ENCODE measurements at places on chromosomes 2 and 18.

DNA sequence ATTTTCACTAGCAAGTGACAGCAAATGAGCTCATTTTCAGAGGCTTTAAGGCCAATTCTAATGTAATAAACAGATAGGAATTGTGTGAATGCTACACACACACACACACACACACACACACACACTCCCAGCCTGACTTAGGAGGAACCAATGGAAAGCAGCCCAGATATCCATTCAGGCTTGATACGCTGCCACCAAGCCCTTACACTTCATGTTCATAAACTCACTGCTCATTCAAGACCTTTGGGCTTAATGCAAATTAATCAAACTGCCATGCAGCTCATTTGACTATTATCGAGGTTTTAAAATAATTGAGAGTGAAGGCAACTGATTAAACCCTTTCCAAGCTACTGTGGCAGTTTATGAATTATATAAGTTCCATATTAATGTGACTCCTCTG, 298.9 kb upstream of the NCKAP5 start:
- DNase-seq = no peak

DNA sequence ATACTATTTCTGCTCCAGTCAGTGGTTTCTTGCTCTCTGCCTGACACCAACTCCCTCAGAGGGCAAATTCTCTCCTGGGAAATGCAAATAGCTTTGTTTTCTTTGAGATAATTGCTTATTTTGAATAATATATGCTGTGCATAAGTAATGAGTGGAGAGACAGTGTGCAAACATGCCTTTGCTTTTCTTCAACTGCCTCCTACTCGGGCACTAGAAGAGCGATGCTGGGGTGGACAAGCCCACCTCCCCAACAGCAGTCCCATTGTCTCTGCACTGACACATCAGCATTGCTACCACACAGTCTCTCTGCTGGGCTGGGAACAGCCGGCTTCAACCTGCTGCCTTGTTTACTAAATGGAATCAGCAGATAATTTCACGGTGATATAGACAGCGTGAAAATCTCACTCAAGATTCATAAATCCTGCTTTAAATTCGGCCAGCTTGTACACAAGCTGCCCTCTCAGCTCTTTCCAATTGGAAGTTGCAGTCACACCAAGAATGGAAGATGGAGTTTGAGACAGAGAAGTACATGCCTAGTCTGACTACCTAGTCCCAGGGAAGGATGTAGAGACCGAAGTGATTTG, 694.5 kb downstream of the TDRD15 start:
- no peak for DNase-seq

- DNase-seq = no peak
These were observed 1699.3 kb upstream of the TMEFF2 start for GRCh38 chr2:193894081-193894480.

DNA sequence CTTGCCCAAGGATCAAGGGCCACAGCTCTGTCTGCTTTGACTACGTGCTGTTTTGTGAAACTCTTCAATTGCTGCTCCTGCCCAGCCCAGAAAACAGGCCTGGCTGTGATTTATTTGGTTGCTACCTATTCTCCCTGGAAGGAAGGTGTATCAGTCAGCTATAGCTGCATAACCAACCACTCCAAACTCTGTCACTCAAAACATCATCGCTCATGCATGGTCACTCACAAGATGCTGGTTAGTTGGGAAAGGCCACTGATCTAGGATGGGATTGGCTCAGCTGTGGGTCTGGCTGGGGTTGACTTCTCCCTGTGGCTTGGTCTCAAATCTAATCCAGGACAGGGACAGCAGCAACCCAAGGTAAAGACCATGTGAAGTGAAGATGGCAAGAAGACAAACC, 14.6 kb downstream of the TEX51 start:
- no peak for DNase-seq

DNA sequence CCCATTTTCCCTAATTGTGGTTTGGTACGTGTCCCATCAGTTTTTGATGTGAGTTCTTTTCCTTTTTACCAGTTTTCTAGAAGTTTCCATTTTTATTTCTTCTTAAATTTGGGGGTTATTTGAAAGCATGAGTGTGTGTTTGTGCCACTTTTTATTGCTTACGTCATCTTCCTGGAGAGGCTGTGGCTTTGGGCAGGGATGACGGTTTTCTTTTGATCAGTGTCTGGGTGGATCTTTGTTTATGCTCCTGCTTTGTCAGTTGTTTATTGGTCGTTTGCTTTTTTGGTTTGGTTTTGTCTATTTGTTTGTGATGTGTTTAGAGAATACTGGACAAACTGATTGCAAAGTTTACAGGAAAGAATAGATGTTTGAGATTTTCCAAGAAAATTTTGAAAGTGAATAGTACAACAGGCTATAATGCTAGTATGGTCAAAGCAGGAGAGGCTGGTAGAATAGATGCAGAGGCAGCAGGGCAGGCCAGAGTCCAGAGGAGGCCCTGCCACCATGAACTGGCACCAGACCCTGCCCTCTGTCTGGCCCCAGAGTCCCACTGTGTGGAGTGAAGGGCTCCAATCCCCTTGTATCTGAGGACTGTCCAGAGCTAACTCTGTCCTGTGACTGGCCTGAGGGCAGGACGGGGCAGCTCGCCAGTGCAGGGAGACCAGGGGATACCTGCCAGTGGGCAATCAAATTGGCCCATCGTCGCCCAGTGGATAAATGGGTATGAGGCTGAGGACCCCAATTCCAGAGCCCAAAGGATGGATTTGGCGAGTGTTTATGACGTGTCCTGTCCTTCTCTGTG, 23.4 kb upstream of the SNED1 start:
- DNase-seq = no peak

- no peak for DNase-seq
These were observed 150.5 kb downstream of the COPS8 start for GRCh38 chr2:237236188-237236587.

DNA sequence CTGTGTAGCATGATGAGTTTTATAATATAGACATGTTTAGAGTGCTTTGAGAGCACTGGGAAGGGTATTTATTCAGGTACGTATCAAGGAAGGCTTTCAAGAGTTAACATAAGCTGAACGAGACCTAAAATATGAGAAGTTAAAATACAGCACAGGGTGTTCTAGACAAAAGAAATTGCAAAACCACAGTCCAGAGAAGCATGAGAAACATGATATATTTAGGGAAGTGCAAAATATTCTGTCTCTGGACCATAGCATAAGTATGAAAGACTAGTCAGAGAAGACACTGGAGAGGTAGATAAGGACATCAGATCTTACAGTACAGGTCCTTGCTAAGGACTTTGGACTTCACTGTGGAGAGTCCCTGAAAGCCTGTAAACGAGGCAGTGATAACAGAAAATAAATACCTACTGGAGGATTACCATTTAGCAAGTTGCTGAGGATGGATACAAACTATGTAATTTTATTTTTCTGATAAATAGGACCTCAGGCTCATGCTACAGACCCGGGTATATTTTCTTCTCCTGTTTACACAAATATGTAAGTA, 43.7 kb downstream of the FSIP2 start:
- no peak for DNase-seq

GRCh38 chr2:86791573-86791972, 860 bp upstream of the CD8A start:
- no peak for DNase-seq

- no peak for DNase-seq
These were observed 99.7 kb downstream of the PLEKHM3 start for GRCh38 chr2:207925601-207926000.

DNA sequence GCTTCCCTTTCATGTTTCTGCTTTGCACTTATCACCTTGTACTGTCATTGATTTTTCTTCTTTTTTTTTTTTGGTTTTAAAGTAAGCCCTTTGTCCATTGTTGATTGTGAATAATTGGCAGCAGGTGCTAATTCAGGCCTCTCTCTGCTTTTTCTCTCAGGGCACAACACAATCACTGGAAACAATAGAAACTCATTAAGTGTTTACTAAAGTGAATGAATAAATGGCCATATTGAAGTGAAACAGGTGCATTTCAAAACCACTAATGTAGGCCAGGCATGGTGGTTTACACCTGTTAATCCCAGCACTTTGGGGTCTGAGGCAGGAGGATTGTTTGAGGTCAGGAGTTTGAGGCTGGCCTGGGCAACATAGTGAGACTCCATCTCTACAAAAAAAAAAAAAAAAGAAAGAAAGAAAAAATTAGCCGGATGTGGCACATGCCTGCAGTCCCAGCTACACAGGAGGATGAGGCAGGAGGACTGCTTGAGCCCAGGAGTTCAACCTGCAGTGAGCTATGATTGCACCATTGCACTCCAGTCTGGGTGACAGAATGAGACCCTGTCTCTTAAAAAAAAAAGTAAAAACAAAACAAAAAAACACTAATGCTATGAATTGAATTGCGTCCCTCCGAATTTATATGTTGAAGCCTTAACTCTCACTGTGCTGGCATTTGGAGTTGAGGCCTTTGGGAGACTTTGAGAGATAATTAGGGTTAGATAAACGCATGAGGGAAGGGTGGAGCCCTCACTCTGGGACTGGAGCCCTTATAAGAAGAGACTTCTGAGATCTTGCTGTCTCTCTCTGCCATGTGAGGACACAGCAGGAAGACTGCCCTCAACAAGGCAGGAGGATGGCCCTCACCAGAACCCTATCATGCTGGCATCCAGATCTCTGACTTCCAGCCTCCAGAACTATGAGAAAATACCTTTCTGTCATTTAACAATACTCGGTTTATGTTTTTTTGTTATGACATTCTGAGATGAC, 19.9 kb downstream of the SLC38A11 start:
- no peak for DNase-seq

DNA sequence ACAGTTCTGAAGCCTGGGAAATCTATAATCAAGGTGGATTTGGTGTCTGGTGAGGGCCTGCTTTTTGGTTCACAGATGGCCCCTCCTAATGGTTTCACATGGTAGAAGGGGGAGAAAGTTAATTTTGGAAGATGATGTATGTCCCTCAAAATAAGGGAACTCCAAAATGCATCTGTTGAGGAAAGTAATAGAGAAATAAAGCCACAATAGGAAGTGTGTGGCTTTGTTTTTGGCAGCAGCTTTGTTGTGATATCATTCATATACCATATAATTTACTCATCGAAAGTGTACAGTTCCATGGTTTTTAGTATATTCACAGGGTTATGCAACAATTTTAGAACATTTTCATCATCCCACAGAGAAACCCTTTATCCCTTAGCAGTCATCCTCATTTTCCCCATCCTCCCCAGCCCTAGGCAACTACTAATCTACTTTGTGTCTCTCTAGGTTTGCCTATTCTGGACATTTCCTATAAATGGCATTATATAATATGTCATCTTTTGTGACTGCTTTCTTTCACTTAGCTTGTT, 274.0 kb upstream of the FAM98A start:
- no peak for DNase-seq

- no peak for DNase-seq
These were observed 5.7 kb upstream of the C2orf80 start for GRCh38 chr2:208195531-208195930.

DNA sequence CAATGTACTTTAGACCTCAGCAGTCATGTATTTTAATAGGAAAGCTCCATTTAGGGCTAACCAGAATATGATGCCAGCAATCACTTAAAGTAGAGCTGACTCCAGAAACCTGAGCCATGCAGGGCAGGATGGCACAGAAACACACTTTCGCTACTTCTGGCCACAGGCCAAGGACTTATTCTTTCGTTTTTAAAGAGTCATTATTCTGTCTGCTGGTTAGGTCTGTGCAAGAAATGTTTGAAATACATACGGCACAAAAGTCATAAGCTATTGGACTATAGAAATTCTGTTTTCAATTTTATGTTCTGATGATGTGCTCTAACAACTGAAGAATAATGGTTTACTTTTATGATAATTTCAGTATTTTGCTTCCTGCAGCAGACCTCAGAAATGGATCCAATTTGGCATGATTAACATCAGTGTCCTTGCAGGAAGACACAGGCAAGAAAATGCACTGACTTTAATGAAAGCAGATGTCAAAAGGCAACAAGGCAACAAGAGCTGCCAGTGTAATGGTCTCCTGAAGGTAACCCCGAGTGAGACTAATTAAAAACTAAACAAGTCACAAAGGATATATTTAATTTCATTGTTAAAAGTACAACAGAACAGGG, 114.4 kb upstream of the CHRNA1 start:
- no peak for DNase-seq

DNA sequence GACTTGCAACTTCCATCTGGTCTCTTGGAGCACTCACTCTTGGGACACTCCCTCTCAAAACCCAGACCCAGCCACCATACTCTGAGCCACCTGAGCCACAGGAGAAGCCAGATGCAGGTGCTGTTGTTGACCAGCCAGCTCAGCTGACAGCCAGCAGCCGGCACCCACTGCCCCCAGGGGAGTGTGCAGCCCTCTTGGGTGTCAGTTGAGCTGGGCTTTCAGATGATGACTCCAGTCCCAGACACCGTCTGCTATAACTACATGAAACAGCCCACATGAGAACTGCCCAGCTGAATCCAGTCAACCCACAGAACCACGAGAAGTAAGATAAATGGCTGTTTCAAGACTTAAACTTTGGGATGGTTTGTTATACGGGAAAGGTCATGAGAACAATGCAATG, 10.7 kb upstream of the IGFBP2 start:
- DNase-seq = no peak

DNA sequence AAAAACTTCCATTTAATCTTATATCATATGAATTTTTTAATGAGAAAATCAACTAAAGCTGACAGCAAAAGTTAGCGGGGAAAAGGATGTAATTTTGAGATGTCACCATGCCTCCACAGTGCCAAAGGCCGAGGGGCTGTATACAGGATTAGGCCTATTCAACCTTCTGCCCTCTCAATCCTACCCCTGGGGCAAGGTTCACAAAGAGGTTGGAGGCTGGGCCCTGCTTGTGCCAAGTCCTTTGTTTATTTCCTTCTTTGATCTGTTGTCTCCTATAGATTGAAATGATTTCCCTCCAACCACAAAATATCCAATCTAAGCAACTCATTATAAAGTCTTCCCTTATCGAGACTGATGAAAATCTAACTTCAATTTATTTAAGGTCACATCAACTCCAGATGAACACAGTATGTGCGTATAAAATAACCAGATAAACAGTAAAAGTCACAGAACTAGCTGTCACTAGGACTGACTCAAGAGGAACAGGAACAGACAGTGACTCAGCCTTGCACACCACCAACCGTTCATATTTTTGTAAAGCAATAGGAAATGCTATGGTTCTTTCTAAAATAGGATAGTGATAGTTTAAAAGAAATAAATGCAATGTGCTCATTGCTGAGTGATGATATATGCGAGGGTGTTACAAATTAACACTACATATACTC, 95.8 kb downstream of the SLC25A12 start:
- DNase-seq = no peak

GRCh38 chr2:189799531-189799930, 15.3 kb downstream of the PMS1 start:
- DNase-seq = no peak

- DNase-seq = no peak
These were observed 1.7 kb downstream of the CYP1B1 start for GRCh38 chr2:38074058-38074763.

GRCh38 chr2:25332571-25332970, 9.2 kb downstream of the DNMT3A start:
- DNase-seq = no peak

All from forelimb muscle (tissue), 1 donor.